Left renal cortex interstitium (tissue), 4 donors: ENCODE measurements at places on chromosomes 2 and 18. TPM values are rescaled to one million over a fixed set of nuclear protein-coding genes. Genes with fewer than 3 reads are reported as not detected.
A peak's percentile ranks its signal among the peaks of the same experiment; 100 is the strongest.

Gene DYSF
- 18.1 TPM for polyA plus RNA-seq

Gene NT5C1B
- 0.75 TPM for polyA plus RNA-seq

Gene TNFAIP6
- polyA plus RNA-seq, result 1.8 TPM

Gene DNAJC10
- polyA plus RNA-seq, result 137 TPM

Gene VIT
- polyA plus RNA-seq, result not detected

Gene GPBAR1
- polyA plus RNA-seq, result 2.2 TPM

DNA sequence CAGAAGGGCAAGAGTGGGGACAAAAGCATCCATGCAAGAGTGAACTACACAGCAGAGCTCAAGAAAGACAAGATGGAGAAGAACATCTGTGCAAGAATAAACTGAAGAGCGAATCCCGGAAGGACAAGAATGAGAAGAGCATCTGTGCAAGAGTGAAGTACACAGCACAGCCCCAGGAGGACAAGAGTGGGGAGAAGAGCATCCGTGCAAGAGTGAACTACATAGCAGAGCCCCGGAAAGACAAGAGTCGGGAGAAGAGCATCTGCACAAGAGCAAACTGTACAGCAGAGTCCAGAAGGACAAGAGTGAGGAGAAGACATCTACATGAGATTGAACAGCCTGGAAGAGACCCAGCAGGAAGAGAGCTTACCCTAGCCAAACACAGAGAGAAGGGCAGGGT lies 284.6 kb downstream of the PIEZO2 start:
- no peak for DNase-seq

GRCh38 chr2:236440110-236440881 lies 129.3 kb upstream of the ACKR3 start:
- no peak for DNase-seq

GRCh38 chr2:14866736-14867352 lies 234.3 kb downstream of the LRATD1 start:
- peak; percentile 4 for DNase-seq

DNA sequence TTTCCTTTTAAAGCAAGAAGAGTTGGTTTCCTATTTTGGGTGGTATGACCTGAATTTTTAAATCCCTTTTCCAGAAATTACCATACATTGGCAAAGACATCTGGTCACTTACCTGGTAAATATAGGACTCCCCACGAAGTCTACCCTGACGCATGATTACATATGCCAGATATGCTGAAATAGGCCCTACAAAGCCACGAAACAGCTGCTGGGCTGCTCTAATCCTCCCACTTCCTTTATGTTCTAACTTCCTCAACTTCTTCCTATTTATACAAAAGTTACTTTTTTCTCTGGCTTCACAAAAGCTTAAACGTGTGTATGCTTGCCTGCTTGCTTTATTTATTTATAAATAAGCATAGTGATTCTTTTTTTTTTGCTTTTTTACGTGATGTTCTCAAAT lies 186.0 kb upstream of the EPHA4 start:
- DNase-seq, result no peak

- DNase-seq, result no peak
These were observed 24.0 kb upstream of the GREB1 start for GRCh38 chr2:11509657-11510360.

DNA sequence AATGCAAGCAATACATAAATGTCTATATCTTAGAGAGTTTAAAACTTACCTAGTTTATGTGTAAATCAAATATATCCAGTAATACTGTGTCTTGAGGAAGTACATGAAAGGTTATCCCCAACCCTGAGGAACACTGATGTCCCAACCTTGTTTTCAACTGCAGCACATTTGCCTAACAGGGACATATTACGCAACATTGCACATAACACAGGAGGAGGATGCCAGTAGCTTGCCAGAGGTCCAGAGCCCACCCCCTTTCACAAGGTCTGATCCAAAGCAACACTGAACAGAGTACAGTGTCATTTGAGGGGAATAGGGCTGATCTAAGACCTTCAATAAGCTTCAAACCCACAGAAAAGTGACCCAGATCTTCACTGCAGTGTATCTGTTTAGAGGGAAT lies 678.5 kb downstream of the ARHGAP15 start:
- no peak for DNase-seq

- DNase-seq, result no peak
These were observed 155.9 kb downstream of the NAPG start for GRCh38 chr18:10681581-10682367.

DNA sequence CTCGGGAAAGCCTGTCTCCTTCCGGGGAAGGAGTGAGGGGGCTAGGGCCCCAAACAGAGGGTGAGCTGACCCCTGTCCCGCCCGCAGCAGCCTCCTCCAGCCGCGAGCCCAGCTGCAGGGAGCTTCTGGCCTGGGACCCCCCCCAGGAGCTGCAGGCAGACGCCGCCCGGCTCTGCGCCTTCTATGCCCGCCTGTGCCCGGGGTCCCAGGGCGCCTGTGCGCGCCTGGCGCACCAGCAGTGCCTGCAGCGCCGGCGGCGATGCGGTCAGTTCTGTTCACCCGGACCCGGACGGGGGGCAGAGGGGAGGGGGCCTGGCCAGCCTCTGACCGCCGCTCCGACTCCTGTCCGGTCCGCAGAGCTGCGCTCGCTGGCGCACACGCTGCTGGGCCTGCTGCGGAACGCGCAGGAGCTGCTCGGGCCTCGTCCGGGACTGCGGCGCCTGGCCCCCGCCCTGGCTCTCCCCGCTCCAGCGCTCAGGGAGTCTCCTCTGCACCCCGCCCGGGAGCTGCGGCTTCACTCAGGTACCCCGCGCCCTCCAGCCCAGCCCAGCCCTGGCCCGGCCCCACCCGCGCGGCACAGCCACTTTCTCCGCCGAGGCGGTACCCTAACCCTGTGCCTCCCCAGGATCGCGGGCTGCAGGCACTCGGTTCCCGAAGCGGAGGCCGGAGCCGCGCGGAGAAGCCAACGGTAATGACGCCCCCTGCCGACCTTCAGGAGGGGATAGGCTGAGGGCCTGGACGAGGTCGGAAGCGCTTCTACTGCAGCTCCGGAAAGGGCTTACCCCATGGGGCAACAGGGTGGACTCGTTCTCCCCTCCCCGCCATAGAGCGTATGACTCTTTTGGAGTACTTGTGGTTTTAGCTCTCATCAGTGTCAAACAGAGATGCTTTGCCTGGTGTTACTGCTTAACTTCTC lies 2.0 kb upstream of the CHRND start:
- DNase-seq, result no peak

GRCh38 chr2:44250376-44250775 lies 24.9 kb upstream of the SLC3A1 start:
- no peak for DNase-seq
